ENCODE measurements at places on chromosomes 2 and 18.

- no peak for DNase-seq
Measured at GRCh38 chr18:33957707-33958106, 267.0 kb downstream of the NOL4 start.

- no peak for DNase-seq
Measured at GRCh38 chr18:46019936-46020335, 52.1 kb downstream of the PSTPIP2 start.

- no peak for DNase-seq
Measured at GRCh38 chr2:105748566-105748965, 3.9 kb downstream of the NCK2 start.

GRCh38 chr18:48300463-48300961, 108.7 kb downstream of the ZBTB7C start:
- DNase-seq = no peak

GRCh38 chr2:39017334-39017733, 103.5 kb downstream of the SOS1 start:
- DNase-seq = no peak

DNA sequence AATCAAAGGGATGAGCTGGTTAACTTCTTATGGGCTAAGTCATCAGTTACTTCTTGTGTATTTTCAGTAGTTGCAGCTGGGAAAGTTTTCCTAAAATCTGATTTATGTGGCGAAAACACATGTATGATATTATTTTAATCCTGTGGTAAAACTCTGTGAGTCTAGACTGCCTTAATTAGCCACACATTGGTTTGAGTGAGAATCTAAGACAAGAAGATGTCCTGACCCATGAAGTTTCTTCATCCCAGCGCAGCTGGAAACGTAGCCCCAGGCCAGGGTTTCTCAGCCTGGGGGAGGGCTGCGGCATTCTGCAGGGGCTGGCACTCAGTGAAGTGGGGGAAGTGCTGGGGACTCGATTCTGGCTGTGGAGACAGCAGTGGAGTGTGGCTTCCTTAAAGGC, 44.7 kb upstream of the INHBB start:
- no peak for DNase-seq

GRCh38 chr2:213046431-213046830, 105.0 kb downstream of the IKZF2 start:
- DNase-seq = no peak

GRCh38 chr2:179181002-179181401, 83.6 kb downstream of the SESTD1 start:
- DNase-seq = no peak

DNA sequence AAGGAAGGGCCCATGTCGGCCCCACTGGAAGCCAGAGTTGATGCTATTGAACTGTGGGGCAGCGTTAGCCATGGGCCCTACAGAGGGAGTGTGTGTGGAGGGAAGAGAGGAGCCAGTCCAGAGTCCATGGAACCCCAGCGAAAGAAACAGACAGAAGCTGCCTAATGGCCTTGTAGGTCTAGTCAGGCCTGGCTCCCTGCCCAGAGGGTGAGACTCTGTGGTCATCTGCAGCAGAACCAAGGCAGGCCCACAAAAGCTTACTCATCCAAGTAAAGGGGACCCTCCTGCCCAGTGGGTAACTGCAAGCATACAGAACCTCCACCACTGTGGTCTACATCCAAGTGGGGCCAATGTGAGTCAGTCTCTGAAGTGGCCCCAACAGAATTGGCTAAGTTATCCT, 439.8 kb downstream of the TGIF1 start:
- DNase-seq = no peak

- no peak for DNase-seq
Measured at GRCh38 chr18:78904179-78904531, 75.5 kb upstream of the SALL3 start.

DNA sequence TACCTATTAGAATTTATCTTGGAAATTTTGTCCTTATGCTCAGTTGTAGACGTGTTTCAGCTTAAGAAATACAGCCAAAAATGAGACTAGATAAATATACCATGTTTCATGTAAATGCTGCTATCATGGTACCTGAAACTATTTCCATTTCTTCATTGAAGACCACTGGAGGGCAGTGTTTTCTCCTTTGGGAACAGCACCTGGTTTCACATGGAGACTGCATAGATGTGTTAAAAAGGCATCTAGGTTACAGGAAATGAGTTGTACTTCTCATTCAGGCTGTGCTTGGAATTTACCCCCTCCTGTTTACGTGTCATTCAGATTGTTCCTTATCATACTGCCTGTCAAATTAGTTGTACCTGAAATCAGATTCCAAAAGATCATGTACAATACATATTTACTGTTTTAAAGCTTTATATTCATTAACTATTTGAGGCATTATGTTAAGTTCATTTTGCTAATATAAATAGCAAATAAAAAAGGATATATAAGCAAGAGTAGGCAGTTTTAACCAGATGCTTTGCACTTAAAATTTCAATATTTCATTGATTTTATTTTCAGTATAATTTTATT, 57.3 kb upstream of the PSMD14 start:
- DNase-seq = no peak

DNA sequence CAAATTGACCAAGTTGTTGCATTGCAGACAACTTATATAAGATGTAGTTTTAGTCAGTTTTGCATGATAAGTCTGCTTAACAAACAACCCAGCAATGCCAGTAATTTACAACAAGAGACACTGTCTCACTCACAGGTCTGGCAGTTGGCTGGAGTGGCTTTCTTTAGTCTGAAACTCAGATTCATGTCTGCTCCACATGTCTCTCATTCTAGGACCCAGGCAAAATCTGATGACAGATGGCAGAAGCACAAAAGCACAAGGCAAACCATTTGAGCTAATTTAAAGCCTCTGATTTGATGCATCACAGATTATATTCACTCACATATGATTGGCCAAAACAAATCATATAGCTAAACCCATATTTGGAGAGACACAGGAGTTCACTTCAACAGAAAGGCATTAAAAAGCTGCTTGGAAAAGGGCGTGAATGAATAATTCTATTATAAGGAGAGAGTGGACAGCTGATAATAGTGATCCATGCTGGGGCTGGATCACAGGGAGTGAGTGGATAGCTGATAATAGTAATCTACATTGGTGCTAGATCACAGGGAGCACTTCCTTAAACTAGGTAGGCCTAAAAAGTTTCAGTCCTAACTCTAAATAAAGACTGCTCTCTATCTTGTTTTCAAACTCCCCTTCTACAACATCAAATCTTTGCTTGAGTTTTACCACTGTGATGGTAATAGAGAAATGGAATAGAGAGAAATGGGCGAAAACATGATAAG, 593.2 kb upstream of the ZNF804A start:
- no peak for DNase-seq

- DNase-seq = no peak
Measured at GRCh38 chr18:63951302-63951705, 2.2 kb downstream of the HMSD start.

DNA sequence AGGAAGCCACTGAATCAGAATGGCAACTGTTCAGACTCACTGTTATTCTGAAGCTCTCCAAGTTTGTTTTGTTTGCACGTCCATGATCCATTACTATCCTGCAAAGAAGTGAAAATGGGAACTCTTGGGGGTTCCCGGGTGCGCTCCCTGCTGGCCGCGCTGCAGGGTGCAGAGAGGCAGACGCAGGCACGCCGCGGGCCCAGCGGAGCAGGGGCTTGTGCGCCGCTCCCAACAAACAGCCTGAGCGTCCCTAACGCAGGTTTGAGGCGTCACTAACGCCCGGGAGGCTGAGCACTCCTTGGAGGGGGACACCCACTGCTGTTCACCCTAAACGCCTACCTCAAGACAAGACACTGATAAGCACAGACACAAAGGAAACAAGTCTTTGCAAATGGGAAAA, 14.3 kb upstream of the PIEZO2 start:
- DNase-seq = no peak

DNA sequence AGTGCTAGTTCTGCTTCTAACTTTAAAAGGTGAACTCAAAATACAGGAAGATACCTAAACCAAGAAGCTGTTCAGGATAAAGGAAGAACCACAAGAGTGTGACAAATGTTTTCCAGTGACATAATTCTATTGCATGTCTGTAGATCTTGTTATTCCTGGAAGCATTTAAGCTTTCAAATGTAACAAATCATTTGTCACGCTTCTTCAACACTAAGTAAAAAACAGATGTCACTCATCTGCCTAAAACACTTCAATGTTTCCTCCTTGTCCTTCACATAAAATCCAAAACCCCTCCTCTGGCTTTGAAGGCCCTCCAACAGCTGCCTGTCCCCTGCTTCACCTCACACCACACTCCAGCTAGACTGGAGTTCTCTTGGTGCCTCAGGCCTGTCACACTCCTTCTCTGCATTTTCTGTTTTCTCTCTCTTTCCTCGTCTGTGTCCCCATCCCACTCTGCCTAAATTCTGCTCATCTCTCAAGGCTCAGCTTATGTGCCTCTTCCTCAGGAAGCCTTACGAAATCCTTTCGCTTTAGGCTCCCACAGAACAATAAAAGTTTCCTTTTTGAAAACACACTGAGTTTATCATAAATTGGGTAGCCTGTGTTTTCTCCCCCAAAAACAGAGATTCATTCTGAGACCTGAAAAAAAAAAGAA, 6.4 kb upstream of the CLEC4F start:
- no peak for DNase-seq

DNA sequence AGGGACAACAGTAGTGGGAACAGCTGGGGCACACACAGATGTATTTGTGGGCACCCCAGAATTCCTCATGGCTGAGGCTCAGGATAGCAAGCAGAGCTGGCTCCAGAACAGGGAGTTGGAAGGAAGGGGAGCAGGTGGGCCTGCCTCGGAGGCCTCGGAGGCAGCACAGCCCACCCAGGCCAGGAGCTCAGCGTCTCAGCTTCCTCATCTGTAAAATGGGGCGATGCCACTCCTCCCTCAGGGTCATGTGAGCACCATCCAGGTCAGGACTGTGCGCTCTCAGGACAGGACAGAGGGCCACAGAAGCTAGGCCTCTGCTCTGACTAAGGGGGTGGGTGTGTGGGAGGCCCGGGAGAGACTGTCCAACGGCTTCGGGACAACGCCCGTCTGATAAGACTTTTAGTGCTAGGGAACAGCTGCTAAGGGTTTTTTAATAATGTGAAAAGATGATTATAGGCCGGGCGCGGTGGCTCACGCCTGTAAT, 106.2 kb downstream of the HDAC4 start:
- no peak for DNase-seq

GRCh38 chr2:100625717-100626116, 62.9 kb downstream of the PDCL3 start:
- no peak for DNase-seq

GRCh38 chr2:222318026-222318711, 19.4 kb upstream of the PAX3 start:
- DNase-seq = peak; percentile 60

DNA sequence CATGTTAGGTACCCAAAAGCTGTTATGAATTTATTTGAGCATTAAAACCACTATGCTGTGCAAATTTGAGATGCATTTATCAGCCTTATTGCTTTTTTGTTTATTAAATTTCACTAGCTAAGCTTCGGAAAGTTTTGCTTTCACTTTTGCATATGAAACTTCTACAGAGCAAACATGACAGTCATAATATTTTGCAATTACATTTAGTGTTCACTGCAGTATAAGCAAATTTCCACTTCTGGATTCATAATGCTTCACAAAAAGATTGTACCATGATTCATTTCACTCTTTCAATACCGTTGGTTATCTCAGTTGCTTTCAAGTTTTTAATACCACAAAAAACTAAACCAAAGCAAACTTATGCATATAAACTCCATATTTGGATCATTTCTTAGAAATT, 228.7 kb upstream of the SLC8A1 start:
- DNase-seq = peak; percentile 3

DNA sequence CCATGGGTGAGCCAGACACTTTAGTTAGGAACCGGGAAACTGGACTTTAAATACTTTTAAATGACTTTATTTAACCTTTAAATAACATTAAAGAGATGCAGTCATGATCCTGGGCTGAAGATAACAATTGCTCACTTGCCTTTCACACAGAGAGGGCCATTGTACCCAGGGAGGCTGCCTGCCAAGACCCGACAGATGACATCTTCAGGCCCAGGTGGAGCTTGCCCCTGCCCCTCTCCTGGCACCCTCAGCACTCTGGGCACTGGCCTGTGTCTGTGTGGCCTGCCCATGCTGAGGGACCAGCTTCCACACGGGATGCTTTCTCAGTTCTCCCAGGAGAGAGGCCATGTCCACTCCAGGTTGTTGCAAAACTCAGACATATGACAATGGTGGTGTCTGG, 216.4 kb upstream of the MYT1L start:
- no peak for DNase-seq

DNA sequence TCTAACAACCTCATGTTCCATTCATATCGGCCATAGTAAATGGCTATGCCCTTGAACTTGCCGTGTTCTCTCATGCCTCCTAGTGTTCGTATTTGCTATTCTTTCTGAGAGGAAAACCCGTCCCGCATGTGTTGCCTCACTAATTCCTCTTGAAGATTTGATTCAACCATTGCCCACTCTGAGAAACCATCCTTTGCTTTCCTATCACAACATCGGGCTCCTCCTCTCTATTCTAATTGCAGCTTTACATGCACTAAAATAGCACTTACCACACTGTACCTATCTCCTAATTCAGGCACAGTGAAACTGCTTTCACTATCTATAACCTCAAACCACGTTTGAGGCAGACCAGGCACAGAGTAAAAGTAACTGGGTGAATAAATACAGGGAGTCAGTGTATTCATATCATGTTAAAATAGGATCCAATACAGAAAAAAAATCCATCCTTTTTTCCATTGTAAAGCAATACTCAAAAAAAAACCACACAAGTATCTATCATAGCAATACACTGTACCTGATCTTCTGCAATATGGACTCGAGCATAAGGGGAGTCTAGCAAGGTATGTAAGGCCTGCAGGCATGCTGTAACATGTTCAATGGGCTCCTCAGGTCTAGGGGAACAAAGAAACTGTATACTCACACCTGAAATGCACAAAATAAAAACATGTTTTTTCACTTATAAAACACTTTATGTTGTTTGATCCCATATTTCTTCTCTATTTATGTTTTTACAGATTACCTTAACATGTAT, 39.0 kb upstream of the STRN start:
- no peak for DNase-seq

DNA sequence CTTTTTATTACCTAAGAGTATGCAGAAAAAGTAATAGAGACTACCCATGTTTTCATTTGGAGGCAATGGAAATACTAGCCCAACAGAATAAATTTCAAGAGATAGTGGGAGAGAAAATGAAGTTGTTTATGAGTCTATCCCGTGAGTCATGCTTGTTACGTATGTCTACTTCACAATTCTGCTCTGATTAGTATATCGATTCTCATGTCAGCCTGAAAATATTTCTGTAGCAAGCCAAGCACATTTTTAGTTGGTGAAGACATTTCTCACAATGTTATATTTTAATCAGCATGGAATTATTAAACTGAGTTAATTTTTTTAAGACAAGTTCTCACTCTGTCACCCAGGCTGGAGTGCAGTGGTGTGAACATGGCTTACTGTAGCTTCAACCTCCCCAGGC, 346.1 kb downstream of the RPRM start:
- DNase-seq = no peak

GRCh38 chr2:102147935-102148334, 5.4 kb downstream of the IL1R1 start:
- DNase-seq = no peak

- DNase-seq = peak; percentile 38
Measured at GRCh38 chr2:234677758-234678538, 181.1 kb upstream of the ARL4C start.
